Mucosa of descending colon (tissue), 3 donors: ENCODE measurements at places on chromosomes 5 and 9.
A peak's percentile ranks its signal among the peaks of the same experiment; 100 is the strongest.

GRCh38 chr5:108818613-108819272, 71.0 kb downstream of the FER start:
- DNase-seq, result no peak

GRCh38 chr5:159864885-159865691, 51.2 kb upstream of the ADRA1B start:
- DNase-seq, result no peak

DNA sequence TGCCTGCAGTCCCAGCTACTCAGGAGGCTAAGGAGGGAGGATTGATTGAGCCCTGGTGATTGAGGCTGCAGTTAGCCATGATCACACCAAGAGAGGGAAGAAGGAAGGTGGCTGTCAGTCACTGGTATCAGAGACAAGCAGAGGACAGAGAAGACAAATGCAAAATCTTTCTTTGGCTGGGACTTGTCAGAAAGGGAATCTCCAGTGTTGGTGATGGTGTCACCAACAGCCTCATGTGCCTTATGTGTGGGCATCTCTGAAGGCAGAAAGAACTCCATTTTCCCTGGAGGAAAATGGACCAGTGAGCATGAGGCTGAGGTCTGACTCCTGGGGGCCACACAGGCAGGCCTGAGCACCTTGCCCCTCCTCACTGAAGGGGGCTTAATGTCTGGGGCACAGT, 12.1 kb upstream of the RNF183 start:
- DNase-seq, result no peak

DNA sequence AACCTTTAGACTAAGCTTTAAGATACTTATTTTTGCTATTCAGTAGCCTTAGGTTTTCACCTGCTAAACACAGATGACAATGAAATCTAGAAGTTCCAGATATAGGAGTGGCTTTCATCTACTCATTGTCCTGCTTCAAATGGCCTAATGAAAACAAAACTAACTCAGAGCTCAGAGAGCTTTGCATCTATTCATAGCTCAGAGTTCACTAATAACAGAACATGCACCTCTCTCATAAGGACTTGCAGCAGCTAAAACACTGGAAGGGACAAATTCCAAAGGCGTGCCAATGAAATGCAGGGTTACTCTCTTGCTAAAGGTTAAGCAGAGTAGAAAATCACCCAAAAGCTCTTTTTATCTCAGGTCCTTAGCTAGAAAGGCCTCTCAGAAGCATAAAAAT, 29.0 kb downstream of the SLC31A2 start:
- DNase-seq, result no peak

GRCh38 chr9:121622387-121623203, 28.8 kb upstream of the DAB2IP start:
- DNase-seq, result no peak

DNA sequence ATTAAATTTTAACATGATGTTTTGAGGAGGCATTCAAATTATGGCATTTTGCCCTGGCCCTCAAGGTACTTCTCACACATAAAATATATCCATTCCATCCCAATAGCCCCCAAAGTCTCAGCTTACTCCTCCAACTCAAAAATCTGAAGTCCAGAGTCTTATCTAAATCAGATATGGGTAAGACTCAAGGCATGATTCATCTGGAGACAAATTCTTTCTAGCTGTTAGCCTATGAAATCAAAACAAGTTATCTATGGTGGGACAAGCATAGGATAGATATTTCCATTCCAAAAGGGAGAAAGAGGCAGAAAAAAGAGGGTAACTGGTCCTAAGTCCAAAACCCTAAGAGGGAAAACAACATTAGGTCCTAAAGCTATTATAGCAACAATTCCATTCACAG, 408.4 kb downstream of the ZNF608 start:
- no peak for DNase-seq

DNA sequence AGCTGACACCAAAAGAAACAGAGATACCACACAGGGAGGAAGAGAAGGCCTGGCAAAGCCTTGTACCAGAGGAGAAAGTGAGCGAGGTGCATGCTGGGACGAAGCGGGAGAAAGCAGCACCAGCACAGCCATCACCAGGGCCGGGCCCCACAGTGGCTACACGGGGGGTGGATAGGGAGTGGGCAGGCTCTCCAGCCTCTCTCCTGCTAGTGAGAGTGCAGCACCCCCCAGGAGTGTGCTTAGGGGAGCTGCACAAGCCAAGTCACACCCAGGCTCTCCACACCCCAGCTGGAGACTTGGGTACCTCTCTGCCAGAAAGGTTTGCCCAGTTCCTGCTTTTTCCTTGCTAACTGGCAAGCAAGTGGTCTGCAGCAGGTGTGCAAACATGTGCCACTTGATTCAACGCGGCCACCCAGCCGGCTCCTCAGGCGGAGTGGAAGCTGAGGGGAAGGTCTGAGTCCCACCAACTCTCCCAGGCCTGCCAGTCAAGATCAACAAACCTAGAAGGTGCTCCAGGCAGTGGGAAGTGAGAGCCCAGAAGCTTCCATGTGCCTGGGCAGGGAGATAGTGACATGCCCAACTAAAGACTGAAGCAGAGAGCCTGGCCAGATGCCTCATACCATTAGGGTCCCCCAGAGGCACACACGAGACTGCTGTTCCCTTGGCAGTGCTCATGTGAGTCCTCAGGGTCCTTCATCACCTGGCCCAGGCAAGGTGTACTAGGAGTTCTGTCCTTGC, 39.9 kb downstream of the BICD2 start:
- peak; percentile 0 for DNase-seq

GRCh38 chr9:105911104-105911911, 217.0 kb downstream of the TMEM38B start:
- no peak for DNase-seq

- DNase-seq, result peak; percentile 37
Observed at GRCh38 chr5:71744009-71744790, 25.1 kb downstream of the CARTPT start.

DNA sequence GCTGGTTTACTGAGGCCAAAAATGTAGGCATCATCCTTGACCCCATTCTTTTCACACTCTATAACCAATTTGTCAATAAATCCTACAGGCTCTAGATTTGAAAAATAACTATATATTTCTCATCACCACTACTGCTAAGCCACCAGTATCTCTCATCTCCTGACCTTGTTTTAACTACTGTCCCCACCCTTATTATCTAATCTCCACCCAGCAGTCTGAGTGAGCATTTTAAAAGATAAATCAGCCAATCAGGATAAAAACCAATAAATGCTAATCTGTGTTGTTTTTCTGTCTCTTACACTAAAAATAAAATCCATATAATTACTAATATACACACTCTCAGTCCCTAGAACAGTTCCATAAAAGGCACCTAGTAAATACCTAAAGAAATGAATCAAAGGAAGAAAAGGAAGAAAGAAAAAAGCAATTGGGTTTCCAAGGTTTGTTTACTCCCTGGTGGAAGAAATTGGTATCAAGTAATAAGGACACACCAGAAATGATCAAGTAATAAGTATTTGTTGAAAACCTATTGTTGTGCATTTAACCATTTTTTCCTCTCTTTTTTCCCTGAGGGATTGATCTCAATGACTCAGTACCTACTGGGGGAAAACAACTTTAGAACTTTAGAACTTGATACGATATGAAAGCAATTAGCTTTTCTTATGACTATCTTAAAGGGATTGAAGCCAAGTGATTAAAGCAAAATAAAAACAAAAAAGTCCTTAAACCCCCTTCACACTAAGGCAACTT, 19.3 kb downstream of the MRPS27 start:
- no peak for DNase-seq

DNA sequence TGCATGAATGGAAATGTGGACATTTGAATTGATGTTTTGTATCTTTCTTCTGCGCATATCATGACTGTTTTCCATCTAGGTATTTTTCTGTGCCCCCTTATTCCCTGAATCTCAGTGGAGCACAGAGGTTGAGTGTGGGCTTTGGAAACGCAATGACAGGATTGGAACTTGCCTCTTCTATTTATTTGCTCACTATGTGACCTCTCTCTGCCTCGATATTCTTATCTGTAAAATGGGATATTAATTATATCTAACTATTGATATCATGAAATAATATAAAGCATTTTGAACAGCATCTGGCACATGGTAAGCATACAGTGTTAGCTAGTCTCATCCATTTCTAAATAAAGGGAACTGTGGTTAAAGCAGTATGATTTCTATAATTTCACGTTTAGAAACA, 26.0 kb downstream of the HABP4 start:
- no peak for DNase-seq

- DNase-seq, result no peak
Observed at GRCh38 chr9:124665391-124666058, 105.6 kb downstream of the NR6A1 start.

DNA sequence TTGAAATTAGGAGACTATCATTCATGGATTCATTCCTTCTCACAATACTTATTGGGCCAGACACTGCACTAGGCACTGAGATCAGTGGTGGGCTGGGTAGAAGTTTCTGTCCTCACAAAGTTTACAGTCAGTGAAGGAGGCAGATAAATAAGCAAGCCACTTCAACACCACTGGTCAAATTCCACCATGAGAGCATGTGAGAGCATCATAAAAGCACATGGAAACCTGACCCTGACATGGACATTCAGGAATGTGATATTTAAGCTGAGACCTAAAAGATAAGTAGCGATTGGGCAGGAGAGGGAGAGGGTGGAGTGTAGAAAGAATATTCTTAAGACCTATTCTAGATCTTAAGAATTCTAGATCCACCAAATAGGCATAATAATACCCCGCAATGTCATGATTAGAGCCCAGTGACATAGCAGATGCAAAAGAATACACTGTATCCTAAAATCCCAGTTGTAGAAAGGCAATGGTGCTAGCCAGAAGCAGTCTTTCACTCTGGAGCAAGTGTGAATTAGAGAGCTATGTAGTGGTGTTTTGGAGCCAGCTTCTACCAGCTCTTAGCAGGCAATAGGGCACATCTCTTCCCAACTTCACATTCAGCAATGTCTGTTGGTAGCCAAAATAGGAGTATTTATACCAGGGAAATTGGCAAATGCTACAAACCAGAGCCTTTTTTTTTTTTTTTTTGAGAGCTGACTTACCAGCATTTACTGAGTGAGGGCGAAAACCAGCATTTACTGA, 46.4 kb downstream of the SH3RF2 start:
- DNase-seq, result no peak

DNA sequence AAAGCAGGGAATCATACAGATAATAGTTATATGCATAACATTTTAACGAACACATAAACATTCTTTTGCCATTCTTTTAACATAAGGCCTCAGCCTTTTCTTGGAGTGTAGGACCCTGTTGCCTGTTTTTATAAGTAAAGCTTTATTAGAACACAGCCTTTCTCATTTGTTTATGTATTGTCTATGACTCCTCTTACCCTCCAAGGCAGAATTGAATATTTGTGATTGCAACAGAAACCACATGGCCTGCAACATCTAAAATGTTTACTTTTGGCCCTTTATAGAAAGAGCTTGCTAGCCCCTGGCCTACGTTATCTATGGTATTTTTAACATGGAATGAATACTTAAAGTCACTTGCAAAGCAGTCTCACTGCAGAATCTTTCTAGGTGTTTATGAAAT, 2.6 kb downstream of the SLC31A1 start:
- no peak for DNase-seq

- no peak for DNase-seq
Observed at GRCh38 chr9:136050266-136050700, 44.8 kb downstream of the NACC2 start.

DNA sequence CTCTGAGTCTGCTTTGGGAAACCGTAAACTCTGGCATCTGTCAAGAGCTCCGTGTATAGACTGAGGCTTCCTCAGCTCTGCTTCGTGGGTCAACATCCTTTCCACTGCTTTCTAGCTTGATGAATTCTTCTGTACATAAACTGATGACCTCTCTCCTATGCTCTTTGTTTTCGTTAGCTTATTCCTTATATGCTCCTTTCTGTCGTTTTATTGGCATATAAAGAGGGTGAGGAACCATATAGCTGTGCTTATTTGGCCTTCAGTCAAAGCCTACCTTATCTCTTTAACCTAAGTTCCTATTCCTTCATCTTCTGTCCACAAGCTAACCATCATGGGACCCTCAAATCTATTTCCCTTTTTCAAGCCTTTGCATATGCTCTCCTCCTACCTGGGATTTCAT, 39.4 kb upstream of the CARTPT start:
- DNase-seq, result no peak

- DNase-seq, result no peak
Observed at GRCh38 chr5:101811466-101811865, 484.6 kb downstream of the SLCO4C1 start.

DNA sequence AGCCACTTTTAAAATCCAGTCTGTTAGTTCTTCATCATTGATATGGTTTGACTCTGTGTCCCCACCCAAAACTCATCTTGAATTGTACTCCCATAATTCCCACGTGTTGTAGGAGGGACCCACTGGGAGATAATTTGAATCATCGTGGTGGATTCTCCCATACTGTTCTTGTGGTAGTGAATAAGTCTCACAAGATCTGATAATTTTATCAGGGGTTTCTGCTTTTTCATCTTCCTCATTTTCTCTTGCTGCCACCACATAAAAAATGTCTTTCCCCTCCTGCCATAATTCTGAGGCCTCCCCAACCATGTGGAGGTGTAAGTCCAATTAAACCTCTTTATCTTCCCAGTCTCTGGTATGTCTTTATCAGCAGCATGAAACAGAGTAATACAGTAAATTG, 26.9 kb upstream of the SH3TC2 start:
- no peak for DNase-seq

DNA sequence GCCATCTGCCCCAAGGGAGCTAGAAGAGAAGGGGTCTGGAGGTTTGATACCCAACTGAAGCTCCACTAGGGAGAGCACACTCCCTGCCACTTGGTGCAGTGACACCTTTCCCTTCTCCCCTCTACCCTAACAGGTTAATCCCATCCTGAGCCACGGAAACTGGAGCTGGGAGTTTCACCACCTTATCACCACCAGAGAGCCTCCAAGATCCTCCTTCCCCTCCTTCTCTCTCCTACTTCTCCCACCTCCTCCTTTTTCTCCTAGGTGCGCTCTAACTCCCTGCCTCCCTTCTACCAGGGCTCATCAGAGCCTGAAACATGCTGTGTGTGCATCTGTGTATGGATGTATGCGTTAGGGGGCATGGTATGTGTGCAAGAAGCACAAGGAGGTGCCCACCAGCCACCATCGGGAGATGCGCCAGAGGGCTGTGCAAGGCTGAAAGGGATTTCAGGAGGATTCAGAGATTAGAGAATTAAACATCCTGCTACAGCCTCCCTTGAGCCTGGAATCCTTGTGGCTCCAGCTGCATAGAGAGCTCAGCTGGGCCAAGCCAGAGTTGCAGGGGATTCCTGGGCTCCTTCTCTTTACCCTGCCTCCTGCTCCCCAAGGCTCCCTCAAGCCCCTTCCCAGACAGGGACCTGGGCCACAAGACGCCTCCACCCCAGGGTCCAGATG, 89.8 kb downstream of the PCDH1 start:
- no peak for DNase-seq

- DNase-seq, result no peak
Observed at GRCh38 chr5:98999631-99000030, 70.8 kb upstream of the CHD1 start.

- peak; percentile 82 for DNase-seq
Observed at GRCh38 chr9:136095070-136096058, at the start of gene NACC2. Gene NACC2 (minus strand): TSS chr9:136095289. CDS start chr9:136050521, 44,768 bp downstream.

- no peak for DNase-seq
Observed at GRCh38 chr9:136230365-136230764, 15.2 kb downstream of the QSOX2 start.

GRCh38 chr9:127777368-127777980, 992 bp downstream of the SH2D3C start:
- no peak for DNase-seq
